ENCODE measurements at places on chromosomes 1 and 21.
A peak's percentile ranks its signal among the peaks of the same experiment; 100 is the strongest.

GRCh38 chr1:59104191-59104760 lies 192.6 kb upstream of the FGGY start:
- H3K27me3 ChIP-seq = no peaks in the 10 kb centered on the region
- no peak overlapping the region for H3K27ac ChIP-seq
- peaks cover 5% of the 10 kb centered on the region for H3K4me1 ChIP-seq
- H3K4me3 ChIP-seq = no peak overlapping the region
- DNase-seq = no peak

- DNase-seq = peak; percentile 40
- no peak overlapping the region for H3K4me3 ChIP-seq
- H3K36me3 ChIP-seq = no peaks in the 10 kb centered on the region
- peaks cover 39% of the 10 kb centered on the region for H3K4me1 ChIP-seq
- peak overlapping the region; percentile 72 for H3K27ac ChIP-seq
Observed at GRCh38 chr1:227775841-227776240, 39.6 kb upstream of the PRSS38 start.

DNA sequence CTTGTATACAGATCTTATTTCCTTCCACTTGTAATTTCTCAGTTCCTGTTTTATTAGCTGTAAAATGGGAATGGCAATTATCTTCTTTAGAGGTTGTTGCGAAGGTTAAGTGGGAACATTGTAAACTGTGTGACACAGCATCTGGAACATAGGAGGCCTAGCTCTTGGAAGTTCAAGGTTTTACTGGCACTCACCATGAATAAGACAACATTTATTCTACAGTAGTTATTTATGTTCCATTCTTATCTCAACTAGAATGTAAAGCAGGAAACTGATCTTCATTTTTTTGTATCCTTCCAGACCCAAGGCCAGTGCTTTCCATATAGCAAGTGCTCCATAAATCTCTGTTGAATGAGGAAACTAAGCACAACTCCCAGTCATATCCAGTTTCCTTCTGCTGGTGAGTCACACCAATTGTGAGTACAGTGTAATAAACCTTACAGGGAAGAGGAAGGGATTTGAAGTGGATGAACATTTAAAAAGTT lies 1.4 kb downstream of the BCL10 start:
- peak; percentile 88 for DNase-seq
- peaks cover 38% of the 10 kb centered on the region for H3K4me1 ChIP-seq
- peak overlapping the region; percentile 98 for H3K4me3 ChIP-seq

DNA sequence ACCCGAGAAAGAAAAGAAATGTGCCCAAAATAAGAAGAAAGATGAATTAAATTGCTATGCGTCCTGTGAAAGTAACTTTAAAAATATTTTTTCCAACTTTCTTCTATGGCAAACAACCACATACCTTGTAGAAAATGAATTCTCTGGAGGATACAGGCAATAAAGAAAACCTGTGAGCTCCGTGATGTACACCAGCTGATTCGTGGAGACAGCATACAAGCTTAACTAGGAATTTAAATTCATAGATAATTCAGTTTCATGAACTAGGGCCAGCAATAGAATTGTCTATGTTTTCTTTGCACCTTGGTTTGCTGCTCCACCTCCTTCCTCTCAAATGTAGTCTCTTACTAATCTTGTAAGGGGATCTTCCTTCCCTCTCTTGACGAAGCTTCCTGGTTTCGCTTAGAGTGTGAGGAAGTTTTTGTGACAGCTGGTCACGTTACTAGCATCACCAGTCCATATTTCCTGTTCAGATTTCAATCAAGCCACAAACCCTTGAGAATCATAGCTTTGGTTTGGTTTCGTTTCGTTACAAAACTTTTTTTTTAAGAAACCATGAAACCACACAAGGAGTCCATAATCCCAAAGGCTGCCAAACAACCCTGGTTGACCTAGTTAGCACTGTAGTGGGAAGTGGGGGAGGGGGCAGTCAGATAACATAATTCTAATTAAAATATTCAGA lies 35.8 kb downstream of the GREM2 start:
- peak overlapping the region; percentile 66 for H3K27ac ChIP-seq
- no peaks in the 10 kb centered on the region for H3K27me3 ChIP-seq
- H3K4me3 ChIP-seq = peak overlapping the region; percentile 70
- peaks cover 10% of the 10 kb centered on the region for H3K36me3 ChIP-seq

DNA sequence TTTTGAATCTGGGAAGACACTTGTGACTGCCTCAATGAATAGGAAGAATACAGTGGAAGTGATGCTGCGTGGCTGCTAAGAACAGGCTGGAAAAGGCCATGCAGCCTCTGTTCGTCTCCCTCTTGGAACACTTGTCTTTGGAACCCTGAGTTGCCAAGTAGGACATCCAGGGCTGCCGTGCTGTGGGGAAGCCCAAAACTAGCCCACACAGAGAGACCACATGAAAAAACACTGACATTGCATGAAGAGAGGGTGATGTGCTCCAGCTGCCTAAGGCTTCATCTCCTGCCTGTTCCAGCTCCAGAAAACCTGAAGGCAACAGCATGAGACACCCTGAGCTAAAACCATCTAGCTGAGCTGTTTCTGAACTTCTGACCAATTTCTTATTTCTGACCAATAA lies 61.1 kb upstream of the GNG4 start:
- no peaks in the 10 kb centered on the region for H3K27me3 ChIP-seq
- H3K36me3 ChIP-seq = no peaks in the 10 kb centered on the region
- DNase-seq = no peak
- H3K4me3 ChIP-seq = no peak overlapping the region
- H3K27ac ChIP-seq = no peak overlapping the region
- H3K4me1 ChIP-seq = peaks cover 17% of the 10 kb centered on the region

DNA sequence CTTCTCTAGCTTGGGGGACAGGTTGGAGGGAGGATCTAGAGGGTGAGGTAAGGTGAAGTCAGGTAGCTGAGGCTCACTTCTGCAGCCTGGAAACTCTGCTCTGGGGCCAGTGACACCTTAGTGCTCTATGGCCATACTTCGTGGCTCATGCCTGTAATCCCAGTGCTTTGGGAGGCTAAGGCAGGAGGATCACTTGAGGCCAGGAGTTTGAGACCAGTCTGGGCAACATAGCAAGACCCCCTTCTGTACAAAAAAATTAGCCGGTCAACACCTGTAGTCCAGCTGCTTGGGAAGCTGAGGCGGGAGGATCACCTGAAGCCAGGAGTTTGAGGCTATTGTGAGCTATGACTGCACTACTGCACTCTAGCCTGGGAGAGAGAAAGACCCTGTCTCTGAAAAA lies 5.8 kb downstream of the LMNA start:
- H3K27ac ChIP-seq = peak overlapping the region; percentile 100
- no peaks in the 10 kb centered on the region for H3K27me3 ChIP-seq
- H3K4me1 ChIP-seq = peaks cover 61% of the 10 kb centered on the region
- H3K36me3 ChIP-seq = peaks cover 10% of the 10 kb centered on the region

DNA sequence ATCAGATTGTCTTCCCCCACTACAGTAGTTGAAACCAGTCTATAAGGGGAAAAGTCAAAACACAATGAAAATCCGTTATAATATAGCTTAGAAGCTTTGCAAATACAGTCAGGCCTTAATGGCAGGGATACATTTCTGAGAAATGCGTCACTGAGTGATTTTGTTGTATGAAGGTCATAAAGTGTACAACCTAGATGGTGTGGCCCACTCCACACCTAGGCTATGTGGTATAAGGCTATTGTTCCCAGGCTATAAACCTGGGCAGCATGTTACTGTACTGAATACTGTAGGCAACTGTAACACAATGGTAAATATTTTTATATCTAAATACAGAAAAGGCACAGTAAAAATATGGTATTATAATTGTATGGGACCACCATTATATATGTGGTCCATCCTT lies 188.0 kb upstream of the L1TD1 start:
- H3K27me3 ChIP-seq = no peaks in the 10 kb centered on the region
- no peaks in the 10 kb centered on the region for H3K4me1 ChIP-seq
- H3K36me3 ChIP-seq = no peaks in the 10 kb centered on the region
- no peak overlapping the region for H3K27ac ChIP-seq
- DNase-seq = no peak

DNA sequence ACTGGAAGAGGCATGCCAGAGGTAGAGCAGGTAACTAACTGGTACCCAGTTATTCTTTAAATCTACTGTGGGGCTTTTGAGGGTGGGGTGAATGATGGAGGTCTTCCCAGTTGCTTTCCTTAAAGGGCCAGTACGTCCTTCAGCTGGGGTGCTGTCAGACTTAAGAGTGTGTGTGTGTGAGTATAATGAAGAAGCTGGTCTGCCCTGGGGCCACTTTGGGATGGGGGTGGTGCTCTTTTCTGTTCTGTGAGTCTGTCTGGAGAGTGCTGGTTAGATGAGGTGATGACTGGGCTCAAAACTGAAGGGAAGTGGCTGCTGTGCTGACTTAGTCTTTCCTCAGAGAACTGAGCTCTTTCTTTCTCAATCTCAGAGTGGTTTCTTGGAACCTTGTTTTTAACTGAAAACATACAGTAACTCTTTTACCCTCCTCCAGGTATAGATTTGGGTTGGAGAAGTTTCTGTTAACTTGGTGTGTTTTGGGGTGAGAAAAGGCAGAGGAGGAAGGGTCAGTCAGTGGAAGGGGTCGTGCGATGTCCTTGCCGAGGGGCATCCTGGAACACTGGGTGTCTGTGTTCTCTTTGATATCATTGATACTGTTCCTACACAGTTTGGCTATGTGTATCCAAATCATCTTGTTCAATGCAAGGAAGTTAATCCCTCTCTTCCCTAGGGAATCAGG lies 746 bp downstream of the MACF1 start:
- H3K27ac ChIP-seq = peak overlapping the region; percentile 97
- peak; percentile 88 for DNase-seq
- H3K4me3 ChIP-seq = peak overlapping the region; percentile 72
- H3K36me3 ChIP-seq = no peaks in the 10 kb centered on the region
- H3K4me1 ChIP-seq = peaks cover 31% of the 10 kb centered on the region

DNA sequence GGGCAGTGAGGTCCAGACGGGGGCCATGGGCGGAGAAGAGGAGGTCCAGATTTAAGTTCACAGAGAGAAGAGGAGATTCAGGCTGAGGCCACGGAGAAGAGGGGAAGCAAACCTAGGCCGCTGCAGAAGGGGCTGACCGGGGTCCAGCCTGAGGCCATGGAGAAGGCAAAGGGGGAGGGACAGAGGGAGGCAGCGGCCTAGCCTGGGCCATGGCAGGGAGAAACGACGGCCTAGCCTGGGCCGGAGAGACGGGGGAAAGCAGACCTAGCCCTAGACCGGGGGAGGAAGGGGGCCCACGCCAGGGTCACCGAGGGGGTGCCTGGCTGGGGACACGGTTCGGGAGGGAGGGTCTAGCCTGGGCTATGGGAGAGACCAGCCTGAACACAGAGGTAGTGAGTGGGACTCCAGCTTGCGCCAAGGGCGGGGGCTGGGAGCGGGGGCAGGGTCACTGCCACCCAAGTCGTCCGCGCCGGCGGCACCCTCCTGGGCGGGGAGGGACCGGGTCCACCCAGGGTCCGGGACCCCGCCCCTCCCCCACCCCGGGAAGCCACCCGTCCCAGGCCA lies 459 bp downstream of the CAPZB start:
- H3K36me3 ChIP-seq = no peaks in the 10 kb centered on the region
- H3K4me1 ChIP-seq = peaks cover 58% of the 10 kb centered on the region
- peak overlapping the region; percentile 91 for H3K4me3 ChIP-seq
- peak; percentile 73 for DNase-seq
- peak overlapping the region; percentile 77 for H3K27ac ChIP-seq
- no peaks in the 10 kb centered on the region for H3K27me3 ChIP-seq

DNA sequence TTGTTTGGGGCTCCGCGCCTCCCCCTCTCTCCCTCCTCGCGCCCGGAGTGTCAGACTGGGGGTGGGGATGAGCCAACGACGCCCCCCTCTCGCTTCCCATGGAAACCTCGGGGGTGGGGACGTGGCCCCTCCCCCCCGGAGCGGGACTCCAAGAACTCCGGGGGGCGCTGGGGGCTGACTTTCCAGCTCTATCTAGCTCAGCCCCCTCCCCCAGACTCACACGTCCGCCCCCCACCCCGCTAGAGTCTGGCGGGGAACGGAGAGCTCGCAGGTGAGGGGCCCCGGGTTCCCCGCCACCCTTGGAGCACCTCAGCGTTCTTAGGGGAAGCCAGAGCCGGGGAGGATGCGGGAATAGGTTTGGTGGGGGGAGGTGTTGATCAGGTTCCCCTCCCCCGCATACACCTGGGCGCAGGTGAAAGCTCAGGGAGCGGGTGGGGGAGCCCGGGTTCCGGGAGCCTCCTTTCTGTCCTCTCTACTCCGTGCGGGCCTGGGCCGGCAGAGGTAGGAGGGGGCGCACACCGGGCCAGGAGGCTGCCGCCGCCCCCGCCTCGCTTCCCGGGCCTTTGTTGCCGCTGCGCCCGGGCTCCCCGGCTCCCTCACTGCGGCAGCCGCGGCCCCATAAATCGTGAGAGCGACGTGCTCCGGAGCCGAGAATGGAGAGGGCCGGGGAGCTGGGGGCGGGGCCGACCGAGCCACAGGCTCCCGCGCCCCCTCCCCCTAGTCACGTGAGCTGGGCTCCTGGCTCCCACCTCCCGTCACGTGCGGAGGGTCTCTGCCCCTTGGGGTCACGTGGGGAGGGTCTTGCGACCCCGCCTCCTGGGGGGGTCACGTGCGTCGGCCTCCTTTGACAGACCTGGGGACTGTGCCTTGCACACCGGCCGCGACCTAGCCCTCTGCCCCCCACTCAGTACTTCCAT lies 1.9 kb downstream of the EFNA3 start:
- peaks cover 49% of the 10 kb centered on the region for H3K27me3 ChIP-seq
- no peak overlapping the region for H3K27ac ChIP-seq
- peak; percentile 47 for DNase-seq
- H3K4me1 ChIP-seq = peaks cover 5% of the 10 kb centered on the region
- H3K4me3 ChIP-seq = no peak overlapping the region
- no peaks in the 10 kb centered on the region for H3K36me3 ChIP-seq

GRCh38 chr1:172122381-172122780 lies 281.1 kb downstream of the DNM3 start:
- no peak for DNase-seq
- H3K4me1 ChIP-seq = no peaks in the 10 kb centered on the region
- H3K27ac ChIP-seq = no peak overlapping the region
- no peaks in the 10 kb centered on the region for H3K27me3 ChIP-seq
- no peak overlapping the region for H3K4me3 ChIP-seq

DNA sequence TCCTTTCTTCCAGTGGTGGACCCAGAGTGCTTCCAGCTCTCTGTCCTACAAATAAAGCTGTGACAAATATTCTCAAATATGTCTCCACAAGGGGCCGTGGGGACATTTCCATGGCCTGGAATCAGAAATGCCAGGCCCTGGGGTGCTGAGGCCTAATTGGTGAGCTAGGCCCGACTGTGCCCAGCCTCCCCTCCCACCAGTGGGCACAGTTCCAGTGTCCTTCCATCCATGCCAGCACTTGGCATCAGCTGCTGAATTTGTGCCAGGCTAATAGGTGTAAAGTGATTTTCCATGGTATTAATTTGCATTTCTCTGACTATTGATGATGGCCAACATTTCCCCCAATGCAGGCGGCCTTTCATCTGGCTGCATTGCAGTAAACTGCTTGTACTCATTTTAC lies 48.5 kb upstream of the B3GALT5 start:
- no peak overlapping the region for H3K27ac ChIP-seq
- H3K27me3 ChIP-seq = no peaks in the 10 kb centered on the region
- no peak for DNase-seq
- no peaks in the 10 kb centered on the region for H3K36me3 ChIP-seq
- no peaks in the 10 kb centered on the region for H3K4me1 ChIP-seq
